Activated CD8-positive, alpha-beta memory T cell treated with anti-CD3 and anti-CD28 coated beads for 1 hour (primary cell): ENCODE measurements at places on chromosomes 12 and 14.

DNA sequence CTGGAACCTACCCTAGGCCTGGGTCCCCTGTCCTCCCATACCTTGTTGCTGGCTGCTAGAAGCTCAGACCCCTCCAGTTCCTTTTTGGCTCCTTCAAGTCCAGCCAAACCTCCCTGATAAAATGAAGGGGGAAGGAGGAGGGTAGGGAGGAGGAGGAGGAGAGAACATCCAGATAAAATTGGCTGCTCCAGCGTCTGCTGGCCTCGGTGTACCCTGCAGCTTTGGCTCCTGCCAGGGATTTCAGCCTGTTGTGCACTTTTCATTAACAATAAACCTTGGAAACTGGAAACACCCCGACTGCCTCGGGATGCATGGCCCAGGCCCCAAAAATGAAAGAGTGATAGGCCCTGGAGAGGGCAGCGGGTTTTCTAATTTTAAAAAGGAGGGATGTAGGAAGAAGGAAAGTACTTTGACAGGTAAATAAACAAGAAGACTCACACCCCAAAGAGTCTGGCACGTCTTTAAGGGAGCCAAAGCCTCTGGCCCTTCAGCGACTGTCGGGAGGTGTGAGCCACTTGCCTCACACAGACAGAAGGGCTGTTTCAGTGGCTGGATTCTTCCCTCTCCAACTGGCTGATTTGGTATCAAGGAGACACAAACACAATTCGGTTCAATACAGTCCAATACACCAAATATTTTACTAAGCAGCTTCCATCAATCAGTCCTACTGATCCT lies 49.8 kb downstream of the NUAK1 start:
- no peak for DNase-seq

DNA sequence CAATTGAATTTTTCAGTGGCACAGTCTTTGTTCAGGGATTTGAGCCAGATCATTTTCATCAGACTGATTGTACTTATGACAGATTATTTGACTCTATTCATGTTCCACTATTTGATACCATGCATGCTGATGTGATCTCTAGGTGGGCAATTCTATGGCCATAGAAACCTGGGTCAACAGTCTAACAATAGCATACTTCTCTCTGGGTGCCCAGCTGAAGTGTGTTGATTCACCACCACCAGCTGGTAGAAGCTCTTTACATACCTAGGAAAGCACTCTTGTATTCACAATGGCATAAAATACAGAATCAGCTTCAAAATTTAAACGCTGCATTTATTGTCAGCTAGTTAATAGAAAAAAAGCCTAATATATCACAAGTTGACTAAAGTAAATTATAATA lies 90.2 kb upstream of the TMTC2 start:
- no peak for DNase-seq

- no peak for DNase-seq
Observed at GRCh38 chr12:131441060-131441396, 269.9 kb upstream of the SFSWAP start.

DNA sequence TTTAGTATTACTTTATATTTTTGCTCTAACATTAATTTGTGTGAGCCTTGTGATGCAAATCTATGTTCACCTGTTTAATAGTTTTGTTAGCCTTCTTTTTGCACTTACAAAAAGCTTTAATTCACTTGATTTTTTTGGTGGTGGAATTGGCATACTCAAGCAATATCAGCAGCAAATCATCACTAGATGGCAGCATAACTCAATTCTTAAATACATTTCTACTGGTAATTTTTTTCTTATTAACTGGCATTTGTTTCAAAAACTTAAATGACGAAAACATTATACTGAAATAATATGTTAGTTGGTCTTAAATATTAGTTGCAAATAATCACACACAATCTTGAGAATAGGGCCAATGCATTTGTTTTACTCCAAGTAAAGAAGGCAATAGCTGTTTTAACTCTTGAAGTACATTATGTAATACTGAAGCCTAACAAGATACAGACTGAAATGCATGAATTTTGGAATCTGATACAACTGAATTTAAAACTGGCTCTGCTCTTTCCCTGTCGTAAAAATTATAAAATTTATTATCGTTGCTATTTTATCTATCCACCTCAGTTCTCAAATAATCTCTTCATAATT lies 151.5 kb downstream of the ATXN7L3B start:
- no peak for DNase-seq

GRCh38 chr12:102430661-102431060 lies 49.7 kb downstream of the IGF1 start:
- no peak for DNase-seq

GRCh38 chr12:49877066-49877465 lies 26.6 kb downstream of the FAIM2 start:
- DNase-seq: no peak

DNA sequence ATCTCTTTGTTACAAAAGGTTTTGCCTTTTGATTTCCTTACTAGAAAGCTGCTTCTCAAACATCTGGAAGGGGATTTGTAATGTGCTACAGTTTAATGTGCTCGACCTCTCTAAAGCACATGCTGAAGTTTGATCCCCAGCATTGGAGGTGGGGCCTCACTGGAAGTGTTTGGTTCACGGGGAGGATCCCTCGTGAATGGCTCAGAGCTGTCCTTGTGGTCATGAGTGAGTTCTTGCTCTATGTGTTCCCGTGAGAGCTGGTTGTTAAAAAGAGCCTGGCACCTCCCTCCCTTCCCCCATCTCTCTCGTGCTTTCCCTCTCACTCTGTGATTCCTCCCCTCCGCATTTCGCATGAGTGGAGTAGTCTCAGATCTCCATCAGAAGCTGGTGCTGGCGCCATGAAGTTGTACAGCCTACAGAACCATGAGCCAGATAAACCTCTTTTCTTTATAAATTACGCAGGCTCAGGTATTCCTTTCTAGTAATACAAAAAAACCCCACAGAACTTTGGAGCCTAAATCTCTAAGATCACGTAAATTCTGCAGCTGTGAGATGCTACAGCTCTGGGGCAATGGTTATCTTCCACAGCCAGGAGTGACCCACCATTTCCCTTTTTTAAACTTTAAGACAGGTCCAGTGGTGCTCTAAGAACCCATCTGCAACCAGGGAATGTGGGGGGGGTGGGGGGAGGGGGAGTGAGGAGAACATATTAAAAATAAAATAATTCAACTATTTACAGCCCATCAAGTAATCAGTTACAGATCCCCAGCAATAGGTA lies 214.4 kb downstream of the FOXN3 start:
- DNase-seq: no peak

GRCh38 chr14:104596451-104596918 lies 8.1 kb downstream of the TMEM179 start:
- no peak for DNase-seq

DNA sequence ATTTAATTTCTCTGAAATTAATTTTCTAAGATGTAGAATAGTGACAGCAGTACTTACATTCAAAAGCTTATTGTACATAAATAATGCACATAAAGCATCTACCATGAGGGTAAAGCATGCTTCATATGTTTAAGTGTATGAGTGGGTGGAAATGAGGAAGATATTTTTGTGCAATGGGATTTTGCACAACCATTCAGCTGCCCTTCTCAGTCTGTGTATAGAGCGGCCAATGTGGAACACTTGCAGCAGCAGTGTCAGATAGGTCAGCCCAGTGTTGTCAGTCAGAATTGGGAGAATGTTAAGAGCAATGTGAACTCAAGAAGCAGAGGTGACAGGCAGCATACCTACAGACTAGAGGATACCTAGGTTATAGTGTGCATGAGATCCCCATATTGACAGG lies 72.5 kb upstream of the ATP2B1 start:
- DNase-seq: no peak

GRCh38 chr12:130793554-130793849 lies 45.5 kb downstream of the STX2 start:
- DNase-seq: no peak

DNA sequence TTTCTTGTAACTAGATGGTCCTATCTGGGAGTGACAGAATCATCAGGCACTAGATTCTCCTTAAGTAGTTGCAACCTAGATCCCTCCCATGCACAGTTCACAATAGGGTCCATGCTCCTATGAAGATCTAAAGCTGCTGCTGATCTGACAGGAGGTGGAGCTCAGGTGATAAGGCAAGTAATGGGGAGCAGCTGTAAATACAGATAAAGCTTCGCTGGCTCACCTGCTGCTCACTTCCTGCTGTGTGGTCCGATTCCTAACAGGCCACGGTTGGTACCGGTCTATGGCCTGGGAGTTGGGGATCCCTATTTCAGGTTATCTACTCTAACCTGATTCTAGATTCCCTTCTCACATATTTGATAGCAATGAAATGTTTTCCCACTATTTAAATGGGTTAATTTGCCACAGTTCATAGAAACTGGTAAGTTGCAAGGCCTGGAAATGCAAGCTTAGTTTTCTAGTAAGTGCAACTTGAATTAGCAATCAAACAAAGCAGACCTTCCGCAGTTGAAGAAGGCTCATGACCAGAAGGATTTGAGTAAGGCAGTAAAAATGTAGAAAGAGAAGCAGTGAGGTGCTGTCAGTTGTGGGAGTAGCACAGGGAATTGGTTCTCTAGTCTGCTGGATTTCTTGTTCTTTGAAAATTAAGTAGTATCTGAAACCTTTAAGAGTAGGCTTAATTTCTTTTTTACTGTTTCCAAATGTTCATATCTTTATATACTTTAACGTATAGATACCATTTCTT lies 332.3 kb downstream of the EGLN3 start:
- no peak for DNase-seq

DNA sequence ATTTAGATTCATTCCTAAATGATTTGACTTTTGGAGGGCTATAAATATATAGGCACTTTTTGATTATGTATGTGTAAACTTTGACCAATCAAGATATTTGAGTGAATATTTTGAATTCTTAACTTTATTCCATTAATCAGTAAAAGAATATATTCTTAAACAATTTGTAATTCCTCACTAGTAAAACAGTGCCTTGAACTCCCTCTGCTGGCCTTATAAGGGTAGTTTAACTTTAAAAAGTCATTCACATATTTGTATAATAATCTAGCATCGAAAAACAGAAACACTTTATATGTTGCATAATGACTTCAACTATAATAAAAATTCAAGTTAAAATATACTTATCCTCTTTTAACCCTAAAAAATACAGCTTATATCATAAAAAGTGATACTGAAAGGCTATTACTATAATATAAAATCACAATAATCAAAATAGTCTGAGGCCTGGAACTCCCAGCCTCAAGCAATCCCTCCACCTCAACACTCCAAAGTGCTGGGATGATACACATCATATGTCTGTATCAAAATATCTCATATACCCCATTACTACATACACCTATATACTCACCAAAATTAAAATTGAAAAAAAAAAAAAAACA lies 31.2 kb downstream of the CCDC59 start:
- no peak for DNase-seq

DNA sequence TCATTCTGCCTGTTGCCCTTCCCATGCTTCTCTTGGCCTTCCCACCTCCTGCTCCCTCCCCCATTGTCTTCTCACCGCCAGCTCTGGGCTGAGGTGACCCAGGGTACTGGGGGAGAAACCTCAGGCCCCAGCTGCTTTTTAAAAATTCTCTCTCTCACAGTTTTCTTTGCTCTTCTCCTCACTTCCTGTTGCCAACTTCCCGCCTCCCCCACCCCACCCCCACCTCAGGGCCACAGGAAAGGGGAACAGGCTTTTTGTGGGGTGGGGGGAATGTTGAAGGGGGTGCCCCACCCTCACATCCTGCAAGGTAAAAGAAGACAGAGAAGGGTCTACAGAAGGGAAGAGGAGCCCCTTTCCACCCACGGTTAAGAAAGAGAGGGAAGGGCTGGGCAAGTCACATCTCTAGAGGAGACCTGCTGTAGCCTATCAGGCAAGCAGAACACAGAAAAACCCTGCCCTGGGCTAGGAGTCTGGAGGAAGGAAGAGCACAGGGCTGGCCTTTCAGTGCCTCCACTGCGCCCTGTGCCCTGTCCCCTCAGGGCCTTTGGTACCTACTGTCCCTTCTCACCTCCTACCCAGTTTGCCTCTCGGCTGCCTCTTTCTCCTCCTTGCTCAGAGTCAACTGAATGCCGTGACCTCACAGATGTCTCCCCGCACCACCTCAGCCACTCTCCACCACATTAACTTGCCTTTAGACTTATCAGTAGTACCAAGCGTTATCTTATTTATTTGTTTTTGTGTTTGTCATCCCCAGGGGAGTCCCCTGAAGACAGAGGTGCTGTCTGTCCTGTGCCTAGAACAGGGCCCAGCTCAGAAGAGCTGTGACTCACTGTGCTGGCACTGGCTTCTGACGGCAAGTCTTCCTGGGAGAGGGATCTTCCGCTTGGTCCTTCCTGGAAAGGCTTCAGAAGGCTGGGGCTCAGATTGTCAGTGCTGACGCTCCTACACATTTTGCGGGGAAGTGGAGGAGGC lies 1.7 kb downstream of the ARHGAP9 start:
- DNase-seq: no peak

- DNase-seq: no peak
Observed at GRCh38 chr12:128165387-128165786, 101.6 kb upstream of the TMEM132C start.

GRCh38 chr12:59181196-59181777 lies 261.0 kb upstream of the LRIG3 start:
- DNase-seq: no peak

DNA sequence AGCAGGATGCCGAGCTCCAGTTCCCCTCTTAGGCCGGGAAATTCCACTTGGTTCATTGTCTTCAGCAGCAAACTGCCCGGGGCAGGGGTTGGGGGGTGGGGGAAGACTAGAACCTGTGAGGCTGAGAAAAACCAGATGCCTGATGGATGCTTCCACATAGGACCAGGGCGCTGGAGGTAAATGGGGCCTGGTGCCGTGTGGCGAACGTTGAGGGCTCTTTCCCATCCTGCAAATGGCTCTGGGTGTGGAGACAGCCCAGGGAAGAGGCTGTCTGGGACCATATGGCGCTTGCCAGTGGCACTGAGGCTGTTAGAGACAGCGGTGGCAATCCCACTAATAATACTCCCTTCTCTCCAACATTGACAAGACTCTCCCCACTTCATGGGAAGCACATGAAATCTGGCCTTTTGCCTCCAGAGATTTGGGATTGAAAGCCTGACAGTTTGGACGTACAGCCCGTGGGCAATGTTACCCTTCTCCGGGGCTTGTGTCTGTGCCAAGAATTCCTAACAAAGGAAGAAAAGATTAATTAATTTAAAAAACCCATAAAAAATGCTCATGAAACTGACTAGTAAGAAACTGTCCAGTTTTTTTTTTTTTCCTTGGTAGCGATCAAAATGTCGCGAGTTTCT lies 44.5 kb downstream of the MAP1LC3B2 start:
- no peak for DNase-seq

GRCh38 chr12:78473136-78473535 lies 391.4 kb upstream of the SYT1 start:
- no peak for DNase-seq

DNA sequence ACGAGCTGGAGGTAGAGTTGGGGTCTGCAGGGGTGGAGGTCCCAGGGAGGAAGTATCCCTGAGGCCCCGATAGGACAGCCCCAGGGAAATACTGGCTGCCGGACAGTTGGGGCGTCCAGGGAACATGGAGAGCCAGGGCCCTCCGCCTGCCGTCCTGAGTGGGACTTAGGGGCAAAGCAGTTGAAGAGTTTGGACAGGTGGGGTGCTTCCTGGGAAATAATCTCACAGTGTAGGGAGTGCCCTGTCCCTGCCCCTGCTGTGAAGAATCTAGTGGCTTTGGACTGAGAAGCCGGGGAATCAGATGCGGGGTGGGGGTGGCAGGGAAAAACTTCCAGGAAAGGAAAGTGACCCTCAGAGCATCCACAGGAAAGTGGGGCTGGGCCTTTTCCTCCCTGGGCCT lies 9.8 kb upstream of the HHIPL1 start:
- DNase-seq: no peak
